ENCODE measurements at places on chromosomes 3 and 15.
A peak's percentile ranks its signal among the peaks of the same experiment; 100 is the strongest.

- no peak for DNase-seq
Measured at GRCh38 chr15:68315495-68316031, 38.0 kb downstream of the FEM1B start.

DNA sequence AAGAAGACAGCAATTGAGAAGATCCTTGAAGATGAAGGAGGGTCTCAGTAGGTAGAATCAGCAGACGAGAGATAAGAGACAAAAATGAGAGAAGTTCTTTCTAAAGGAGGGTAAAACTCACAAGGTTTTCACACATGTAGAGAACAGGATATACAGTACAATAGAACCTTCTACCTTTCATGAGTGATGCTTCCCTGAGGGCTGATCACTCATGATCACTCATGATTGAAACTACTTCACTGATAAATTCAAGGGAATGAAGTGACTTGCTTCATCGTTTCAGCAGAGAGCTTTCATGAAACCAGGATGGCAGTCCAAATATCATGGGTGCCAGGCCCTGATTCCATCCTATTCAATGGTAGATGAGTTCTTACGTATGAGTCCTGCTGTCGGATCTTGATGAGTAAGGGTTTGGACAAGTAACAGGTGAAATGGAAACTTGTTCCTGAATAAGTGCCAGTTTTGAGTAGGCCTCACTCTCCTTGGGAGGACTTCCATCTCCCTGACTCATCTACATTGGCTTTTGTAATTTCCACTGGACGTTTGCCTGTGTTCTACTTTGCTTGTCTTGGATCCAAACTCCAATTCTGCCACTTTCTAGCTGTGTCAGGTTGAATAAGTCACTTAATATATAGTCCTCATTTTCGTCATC is 9.6 kb upstream of the CLDN16 start:
- DNase-seq: no peak

DNA sequence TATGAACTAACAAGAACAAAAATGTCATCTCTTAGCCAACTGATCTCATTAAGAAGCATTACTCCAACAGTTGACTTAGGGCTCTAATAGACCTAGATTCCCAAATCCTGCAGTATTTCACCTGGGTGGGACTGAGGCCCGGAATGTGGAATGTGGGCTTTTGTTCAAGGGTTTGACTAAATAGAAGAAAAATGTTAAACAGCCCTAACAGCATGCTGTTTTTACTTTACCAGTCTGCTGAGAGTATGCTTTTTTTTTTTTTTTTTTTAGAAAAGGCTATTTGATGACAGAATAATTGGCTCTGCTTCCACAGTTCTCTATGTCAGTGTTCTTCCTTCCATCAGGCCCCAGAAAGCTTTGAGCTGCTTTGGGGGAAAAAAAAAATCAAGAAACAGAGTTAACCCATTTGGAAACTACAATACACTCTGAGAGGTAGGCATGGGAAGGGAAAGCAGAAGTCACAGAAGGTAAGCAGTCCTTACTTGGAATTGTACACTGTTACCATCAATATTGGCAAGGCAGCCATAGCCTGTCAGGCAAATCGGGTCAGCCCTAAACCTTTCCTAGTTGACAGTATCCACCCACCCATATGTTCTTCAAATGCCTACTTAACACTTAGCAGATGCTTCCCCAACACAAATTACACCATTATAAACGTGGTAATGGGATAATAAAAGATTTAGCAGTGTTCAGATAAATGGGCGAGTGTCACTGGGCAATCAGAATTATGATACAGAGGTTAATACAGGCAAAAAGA is 224.2 kb downstream of the CNTN3 start:
- DNase-seq: no peak

DNA sequence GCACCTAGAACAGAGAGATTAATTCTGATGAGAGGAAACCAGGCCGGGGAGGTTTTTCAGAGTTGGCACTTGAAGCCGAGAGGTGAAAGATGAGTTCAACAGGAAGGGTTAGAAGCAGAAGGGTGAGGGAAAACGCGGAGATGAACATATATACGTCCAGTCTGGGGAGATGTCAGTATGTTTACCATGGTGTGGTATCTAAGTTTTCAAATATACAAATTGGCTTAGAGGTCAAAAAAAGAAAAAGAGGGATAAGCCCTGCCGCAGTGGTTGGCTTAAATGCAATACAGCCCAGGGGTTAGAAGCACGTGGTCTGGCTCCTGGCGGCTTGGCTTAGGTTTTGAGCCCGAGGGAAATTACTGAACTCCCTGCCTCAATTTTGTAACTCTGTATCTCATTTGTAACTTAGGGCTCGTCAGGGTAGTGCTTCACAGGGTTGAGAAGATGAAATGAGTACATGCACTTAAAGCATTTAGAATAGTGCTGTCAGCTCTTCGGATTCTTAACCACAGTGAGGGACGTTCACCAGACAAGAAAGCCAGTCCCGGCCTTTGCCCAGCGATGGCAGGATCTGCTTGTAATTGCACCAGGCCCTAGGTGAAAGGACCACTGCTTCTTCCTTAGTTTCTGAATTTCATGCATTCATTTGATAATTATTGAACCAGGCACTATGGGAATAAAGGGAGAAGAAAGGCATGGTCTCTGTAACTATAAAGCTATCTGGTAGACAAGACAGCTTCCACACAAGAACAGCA is 6.4 kb downstream of the HES1 start:
- DNase-seq: no peak

- peak; percentile 85 for DNase-seq
Measured at GRCh38 chr3:149971403-149972075, 844 bp upstream of the PFN2 start.

DNA sequence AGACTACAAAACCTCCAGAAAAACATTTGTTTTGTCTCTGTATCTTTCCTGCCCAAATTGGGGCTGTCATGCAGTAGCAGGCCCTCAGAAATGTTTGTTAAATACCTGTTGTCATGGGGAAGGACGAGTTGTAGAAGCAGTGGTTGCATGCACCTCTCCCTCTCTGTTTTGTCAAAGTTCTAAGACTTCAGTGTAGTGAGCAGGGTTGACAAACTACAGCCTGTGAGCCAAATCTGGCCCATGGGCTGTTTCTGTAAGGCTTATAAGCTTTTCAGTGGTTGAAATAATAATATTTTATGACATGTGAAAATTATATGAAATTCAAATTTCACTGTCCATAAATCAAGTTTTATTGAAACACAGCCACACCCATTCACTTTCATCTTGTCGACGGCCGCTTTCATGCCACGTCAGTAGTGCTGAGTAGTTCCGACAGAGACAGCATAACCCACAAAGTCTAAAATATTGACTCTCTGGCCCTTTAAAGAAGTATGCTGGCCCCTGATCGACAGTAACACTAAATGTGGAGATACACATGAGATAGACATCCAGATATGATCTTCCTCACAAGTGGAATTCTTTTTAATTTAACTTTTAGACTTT is 102.9 kb downstream of the PDZRN3 start:
- DNase-seq: no peak

DNA sequence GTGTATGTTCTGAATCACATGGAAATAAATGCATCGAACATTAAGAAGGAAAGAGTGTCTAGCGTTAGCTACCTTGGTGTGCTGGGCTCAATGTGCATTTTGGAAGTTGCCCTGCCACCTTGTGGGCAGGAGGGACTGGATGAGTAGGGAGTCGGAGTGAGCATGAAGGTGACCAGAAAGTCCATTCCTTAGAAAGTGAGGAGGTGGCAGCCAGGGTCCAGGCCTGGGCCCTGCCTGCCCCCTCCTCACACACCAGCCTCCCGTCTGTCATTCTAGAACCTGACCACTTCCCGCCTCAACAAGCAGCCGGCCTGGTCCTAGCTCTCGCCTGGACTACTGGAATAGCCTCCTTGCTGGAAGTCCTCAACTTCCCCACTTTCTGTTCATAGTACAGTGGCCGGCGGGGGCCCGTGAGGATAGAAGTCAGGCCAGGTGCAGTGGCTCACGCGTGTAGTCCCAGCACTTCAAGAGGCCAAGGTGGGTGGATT is 10.2 kb upstream of the GATA2 start:
- DNase-seq: no peak

DNA sequence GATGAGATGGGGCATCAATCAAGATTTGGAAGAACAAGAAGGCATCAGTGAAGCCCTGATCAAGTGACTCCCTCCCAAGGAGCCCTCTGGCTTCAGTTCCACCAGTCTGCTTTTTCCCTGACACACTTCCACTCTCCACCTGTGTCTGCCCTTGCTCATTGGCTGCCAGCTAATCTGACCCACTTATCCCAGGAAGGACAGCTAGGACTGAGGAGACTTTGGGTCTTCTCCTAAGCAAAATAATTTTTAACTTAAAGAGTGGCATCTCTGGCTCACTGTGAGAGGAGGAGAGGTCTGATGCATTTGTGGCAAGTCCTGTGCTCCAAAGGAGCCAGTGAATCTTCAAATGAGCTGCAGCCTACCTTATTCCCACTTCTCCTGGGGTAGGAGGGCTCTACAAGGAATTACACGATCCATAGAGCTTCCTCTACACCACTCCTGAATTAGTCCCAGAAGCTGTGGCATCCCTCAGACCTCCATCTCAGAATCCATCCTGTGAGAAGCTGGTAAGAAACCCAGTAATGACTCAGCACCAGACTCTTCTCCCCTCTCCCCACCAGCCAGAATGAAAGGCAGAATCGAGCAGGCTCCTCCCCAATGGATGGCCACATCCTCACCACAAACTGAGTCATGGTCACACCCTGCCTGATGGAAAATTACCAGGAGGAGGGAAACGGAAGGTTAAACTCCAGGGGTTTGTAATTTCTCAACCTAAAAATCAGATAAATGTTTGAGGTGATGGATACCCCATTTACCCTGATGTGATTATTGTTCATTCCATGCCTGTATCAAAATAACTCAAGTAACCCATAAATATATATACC is 6.3 kb upstream of the PKM start:
- no peak for DNase-seq

DNA sequence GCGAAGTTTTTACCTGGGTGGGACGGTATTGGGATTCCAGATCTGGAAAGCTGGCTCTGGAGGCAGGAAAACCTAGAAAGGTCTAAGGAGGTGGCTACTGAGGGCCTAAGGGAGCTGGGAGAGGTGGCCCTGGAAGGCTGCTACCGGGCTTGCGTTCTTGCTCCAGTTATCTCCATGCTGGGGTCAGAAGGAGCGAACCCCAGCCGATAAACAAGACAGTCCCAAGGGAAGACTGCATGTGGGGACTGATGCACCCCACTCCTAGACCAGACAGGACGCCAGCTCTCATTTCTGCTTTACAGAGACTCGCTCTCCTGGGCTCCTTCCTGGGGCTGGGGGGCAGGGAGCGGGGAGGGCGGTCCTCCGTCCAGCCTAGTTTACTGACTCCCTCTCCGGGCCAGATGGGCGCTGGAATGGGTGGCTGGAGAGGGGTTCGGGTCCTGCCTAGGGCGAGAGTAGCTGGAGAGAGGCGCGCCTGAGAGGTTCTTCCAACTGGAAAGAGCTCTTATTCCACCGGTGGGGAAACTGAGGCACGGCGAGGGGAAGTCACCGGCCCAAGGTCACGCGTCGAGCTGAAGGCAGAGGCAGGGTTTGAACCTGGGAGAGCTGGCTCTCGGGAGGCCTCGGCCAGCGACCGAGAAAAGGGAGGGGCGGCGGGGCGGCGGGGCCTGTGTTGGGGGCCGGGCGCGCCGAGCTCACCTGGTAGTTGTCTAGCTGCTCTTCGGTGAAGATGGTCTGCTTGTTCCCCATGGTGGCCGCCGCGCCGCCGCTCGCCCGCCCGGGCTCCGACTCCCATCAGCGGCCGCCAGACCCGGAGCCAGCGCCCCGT is 565 bp downstream of the CIB2 start:
- DNase-seq: no peak

GRCh38 chr3:195855471-195856409 is 44.0 kb upstream of the MUC4 start:
- no peak for DNase-seq

DNA sequence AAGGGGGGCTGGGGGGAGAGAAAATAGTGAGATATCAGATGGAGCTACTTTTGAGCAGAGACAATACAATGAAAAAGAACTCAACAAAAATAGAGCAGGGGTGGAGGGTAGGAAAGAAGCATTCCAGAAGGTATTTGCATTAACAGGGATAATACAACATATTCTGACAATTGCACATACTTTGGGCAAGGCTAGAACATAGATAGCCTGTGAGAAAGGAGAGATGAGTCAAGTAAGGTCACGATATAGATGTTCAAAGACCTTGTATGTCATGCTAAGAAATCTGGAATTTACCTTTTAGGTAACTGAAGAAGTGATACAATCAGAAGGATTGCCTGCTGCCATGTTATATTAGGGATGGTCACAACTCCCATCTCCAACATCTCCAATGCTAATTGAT is 155.2 kb downstream of the GSK3B start:
- no peak for DNase-seq

GRCh38 chr3:169311381-169311780 is 352.1 kb downstream of the MECOM start:
- DNase-seq: no peak

- DNase-seq: no peak
Measured at GRCh38 chr3:58570851-58571250, 6.3 kb downstream of the FAM107A start.

DNA sequence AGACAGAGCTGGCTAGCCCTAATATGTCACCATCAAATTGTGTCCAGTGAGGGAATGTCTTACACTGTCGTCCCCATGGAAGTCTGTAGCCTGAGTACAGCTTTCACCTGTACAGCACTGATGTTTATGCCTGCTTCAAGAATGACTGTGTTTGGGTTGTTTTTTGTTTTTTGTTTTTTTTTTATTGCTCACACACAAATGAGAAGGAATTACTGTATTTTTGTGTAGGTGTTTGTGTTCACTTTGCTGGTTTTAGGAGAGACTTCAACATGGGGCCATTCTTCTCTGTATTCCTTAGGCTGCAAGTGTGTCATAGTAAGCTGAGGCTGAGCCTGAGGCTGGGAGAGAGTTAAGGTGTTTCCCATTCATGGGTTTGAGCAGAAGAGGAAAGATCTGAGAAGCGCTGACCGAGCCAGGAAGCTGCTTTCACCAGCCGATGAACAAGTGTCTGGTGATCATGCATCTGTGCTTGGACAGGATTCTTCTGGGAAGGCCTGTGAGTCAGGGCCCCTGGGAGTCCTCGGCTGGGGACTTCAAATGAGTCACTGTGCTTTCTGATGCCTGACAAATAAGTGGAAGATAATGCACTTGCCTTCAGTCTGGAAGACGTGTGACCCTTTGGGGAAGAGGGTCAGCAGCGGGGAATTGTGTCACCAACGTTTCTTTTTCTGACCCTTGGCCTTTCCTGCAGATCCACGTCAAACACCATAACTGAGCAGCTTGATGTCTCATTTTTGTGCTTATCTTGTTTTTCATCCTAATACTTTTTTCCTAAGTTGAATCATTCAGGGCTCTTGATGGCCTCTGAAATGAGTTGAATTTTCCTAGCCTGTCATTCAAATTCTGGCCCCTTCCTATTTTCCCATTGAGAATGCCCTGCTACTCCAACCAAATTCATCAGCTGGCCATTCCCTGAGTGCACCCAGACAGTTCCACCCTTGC is 36.7 kb upstream of the ZBTB38 start:
- no peak for DNase-seq
